ENCODE measurements at places on chromosomes 13 and 19.

- no peak for DNase-seq
These were observed 9.1 kb downstream of the TLE5 start for GRCh38 chr19:3053218-3053621.

DNA sequence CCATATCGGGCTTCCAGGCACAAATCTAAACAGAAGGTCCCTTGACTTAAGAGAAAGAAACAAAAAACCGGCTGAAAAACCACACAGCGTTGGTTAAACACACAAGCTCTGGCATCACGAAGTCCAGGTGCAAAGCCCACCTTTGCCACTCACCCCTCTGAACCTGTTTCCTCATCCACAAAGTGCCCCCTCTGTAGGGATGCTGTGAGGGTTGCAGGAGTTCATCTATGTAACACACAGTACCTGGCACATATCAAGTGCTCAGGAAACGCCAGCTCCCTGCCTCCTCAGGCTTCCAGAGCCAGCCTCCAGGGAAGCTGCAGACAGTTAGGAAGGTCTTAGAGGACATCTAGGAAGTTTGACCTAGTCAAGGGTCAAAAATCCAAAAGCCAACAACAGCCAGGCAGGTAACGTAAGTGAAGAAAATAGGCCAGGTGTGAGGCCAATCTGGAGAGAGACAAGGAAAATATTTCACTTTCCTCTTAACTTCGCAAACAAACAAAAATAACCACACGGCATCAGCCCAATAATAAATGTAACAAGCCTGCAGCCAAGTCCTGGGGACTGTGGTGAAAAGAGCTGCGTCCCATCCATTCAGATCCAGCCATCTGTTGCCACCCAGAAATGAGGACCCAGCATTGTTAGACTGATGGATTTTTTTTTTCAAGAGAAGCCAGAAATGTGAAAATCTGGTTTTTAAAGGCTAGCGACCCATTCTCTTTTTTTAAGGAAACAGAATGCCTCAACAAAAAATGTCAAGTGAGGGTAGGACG is 10.0 kb downstream of the KDELR1 start:
- DNase-seq = no peak

DNA sequence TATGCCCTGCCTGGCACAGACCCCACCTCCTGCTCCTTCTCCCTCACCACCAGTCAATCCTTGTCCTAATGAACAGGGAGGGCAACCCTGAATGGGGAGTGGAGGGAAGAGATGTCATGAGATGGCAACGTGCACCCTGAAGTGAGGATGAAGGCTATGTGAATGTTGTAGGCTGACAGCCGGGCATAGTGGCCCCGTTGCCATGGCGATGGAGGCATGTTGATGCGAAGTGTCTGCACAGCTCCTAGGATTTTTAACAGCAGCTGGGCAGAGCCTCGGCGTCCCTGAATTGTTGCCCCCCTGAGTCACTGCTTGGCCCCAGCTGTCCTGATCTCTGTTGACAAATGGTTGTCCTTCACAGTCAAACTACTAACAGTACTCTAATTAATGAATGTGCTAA is 4.8 kb upstream of the ALOX5AP start:
- DNase-seq = no peak

GRCh38 chr19:35088131-35088913 is 27.3 kb upstream of the FXYD3 start:
- DNase-seq = no peak

DNA sequence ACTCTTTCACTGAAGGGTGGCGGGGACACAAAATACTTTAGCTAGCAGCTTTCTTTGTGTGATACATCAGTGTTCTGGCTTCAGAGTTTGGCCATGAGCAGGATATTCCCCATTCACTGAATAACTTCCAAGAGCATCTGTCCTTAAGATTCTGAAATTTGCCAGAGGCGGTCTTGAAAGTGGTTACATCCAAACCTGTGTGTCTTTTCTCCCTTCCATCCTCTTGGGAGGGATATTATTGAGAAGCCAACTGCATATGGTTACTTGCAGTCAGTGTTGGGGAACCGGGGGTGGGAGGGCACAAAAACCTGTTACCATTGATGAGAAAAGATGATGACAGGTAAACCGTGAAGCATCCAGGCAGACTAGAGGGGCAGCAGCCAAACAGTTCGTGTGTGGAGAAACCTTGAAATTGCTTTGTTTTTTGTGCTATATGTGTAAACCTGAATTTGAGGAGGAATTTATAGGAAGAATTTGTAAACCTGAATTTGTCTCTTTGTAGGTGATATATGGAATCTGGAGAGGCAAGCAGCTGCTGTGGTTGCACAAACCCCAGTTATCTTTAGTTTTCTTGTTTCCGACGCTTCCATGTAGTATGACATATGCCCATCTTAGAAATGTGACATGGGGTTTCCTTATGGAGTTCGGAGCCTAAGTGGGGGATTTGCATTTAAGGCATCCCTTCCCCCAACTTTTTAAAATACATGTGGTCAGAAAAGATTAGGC is 104.8 kb downstream of the WDFY2 start:
- no peak for DNase-seq

- no peak for DNase-seq
These were observed 466.4 kb upstream of the ARGLU1 start for GRCh38 chr13:107034236-107034872.

GRCh38 chr13:40096357-40096901 is 441.0 kb downstream of the COG6 start:
- no peak for DNase-seq

- DNase-seq = no peak
These were observed 18.9 kb downstream of the MBNL2 start for GRCh38 chr13:97240788-97241734.

DNA sequence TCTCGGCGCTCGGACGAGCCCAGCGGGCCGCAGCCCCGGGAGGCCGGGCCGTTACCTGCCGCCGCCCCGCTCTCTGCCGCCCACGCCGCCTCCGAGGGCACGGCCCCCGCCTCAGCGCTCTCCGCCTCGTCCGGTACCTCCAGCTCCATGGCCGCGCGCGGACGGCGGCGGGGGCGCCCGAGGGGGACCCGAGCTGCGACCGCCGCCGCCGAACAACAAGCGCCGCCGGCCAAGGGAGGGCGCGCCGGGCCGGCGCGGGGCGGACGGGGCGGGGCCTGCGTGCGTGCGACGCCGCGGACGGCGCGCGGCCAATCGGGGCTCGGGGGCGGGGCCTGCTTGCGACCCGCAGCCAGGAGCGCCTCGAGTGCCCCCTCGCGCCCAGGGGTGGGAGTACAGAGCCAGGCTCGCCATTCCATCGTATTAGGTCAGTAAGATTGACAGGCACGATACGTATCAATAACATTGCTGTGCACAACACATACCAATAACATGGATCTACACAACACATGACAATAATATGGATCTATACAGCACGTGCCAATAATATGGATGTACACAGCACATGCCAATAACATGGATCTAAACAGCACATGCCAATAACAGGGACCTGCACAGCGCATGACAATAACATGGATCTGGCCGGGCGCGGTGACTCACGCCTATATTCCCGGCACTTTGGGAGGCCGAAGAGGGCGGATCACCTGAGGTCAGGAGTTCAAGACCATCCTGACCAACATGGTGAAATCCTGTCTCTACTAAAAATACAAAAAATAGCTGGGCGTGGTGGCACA is at the start of gene PIP5K1C:
Gene PIP5K1C (minus strand): TSS at position 227 of the 791 bp plus-strand sequence. CDS start 78 bp downstream, at position 149.
- DNase-seq = peak; percentile 65

DNA sequence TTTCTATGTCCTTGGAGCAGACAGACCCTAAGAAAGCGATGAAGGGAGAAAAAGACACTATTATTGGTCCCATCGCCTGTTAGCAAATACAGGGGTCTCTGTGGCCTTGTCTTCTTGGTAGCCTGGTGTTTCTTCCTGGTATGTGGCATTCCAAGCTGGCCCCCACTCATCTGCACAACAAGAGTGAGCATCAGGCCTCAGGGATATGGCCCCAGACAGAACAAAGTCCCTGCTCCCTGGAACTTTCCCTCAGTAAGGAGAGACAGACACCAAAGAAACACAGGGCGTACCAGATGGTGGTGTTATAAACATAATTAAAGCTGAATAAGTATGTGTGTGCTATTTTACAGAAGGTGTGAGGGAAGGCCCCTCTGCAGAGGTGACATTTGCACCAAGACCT is 48.2 kb upstream of the KPNA3 start:
- no peak for DNase-seq

DNA sequence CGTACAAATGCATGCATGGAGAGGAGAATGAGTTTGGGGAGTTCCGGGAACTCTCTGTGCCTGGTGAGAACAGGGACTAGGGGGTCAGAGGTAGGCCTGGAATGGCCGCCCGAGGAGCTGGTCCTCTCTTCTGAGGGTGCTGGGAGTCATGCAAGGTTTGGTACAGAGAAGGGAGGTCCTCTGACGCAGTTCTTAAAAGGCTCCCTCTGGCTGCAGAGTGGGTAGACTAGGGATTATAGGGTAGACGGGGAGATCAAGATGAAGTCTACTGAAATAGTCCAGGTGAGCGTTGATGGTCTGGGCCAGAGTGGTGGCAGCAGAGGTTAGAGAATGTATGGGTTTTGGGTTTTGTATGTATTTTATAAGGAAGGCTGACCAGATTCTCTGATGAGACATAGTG is 796 bp downstream of the ZNF304 start:
- DNase-seq = no peak

- DNase-seq = no peak
These were observed 41.1 kb downstream of the CEACAM1 start for GRCh38 chr19:42487032-42487797.

GRCh38 chr13:20118268-20119140 is 42.3 kb downstream of the GJA3 start:
- no peak for DNase-seq

GRCh38 chr13:72541674-72542073 is 185.8 kb downstream of the MZT1 start:
- DNase-seq = no peak

DNA sequence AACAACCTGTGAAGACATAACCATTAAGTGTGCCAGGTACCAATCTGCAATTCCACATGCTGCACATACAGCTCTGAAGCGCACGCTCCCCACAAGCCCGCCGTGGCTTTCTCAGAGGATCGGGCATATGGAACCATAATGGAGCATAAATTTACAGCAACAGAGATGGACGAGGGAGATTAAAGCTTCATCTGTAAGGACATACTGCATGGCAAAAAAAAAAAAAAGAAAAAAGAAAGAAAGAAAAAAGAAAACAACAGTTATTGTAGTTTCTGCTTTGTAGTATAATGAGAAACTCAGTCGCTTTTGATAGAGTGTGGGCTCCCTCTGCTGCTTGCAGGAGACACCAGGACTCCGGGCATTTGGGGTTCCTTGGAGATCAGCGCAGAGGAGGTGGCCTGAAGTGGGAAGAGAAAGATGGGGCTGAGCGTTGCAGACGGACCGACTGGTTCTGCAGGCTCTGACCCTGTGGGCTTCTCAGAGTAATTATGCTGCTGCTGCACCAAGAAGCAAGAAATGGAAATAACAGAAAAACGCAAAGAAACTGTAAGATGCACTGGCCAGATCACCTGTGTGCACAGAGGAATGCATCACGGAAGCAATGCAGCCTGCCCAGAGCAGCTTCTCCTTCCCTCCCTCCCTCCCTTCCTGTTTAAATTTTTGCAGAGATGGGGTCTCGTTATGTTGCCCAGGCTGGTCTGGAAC is 10.8 kb upstream of the PDCD5 start:
- DNase-seq = peak; percentile 36

- no peak for DNase-seq
These were observed 8.3 kb downstream of the IRS2 start for GRCh38 chr13:109778102-109778542.

DNA sequence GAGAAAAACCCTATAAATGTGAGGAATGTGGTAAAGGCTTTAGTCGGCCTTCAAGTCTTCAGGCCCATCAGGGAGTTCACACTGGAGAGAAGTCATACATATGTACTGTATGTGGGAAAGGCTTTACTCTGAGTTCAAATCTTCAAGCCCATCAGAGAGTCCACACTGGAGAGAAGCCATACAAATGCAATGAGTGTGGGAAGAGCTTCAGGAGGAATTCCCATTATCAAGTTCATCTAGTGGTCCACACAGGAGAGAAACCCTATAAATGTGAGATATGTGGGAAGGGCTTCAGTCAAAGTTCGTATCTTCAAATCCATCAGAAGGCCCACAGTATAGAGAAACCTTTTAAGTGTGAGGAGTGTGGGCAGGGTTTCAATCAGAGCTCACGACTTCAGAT is 11.7 kb downstream of the ZNF226 start:
- no peak for DNase-seq

DNA sequence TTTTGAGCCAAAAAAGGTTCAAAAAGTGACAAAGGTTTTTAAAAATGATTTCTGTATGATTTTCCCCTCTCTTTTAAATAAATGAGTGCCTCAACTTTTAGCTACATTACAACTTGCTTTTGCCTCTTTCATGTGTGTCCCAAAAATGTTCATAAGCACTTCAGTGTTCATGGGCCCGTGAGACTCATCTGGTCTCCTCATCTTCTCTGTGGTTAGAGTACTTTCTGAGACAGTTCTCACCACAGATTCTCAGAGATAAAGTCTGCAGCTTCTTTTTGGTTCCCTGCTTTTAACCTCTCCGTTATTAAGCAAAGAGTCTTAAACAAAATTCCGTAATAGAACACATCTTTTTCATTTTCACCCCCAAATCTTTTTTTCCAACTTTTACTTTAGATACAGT is 156.9 kb downstream of the DLEU7 start:
- DNase-seq = no peak

DNA sequence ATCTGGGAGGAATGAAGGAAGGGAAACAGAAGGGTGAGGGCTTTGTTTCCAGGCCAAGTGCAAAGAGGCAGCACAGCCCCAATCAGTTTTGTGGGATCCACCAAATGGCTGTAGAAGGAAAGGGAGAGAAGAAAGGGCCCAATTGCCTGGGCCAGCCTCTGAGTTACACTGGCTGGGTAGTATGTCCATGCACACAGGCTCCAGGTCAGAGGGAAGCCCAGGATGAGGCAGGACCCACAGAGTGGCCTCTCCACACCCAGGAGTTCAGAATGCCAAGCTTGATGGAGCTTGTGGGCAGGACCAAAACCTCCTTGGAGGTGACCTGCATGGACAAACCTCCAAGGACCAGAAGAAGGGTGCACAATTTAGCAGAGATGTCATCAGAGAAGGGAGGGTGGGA is 178.2 kb upstream of the TSHZ3 start:
- DNase-seq = no peak

- DNase-seq = no peak
These were observed 581 bp downstream of the RCBTB1 start for GRCh38 chr13:49584771-49585182.

GRCh38 chr13:47230155-47230554 is 333.3 kb upstream of the HTR2A start:
- no peak for DNase-seq

GRCh38 chr19:51919606-51920005 is 7.7 kb upstream of the ZNF613 start:
- no peak for DNase-seq

- no peak for DNase-seq
These were observed 2.3 kb downstream of the DDX39A start for GRCh38 chr19:14416817-14417231.
